K562 (cell line): ENCODE measurements at places on chromosomes 2 and 18.

- no peak for DNase-seq
- no peak overlapping the region for H3K4me3 ChIP-seq
- H3K36me3 ChIP-seq, result no peaks in the 10 kb centered on the region
- no peaks in the 10 kb centered on the region for H3K4me1 ChIP-seq
- no peak overlapping the region for H3K27ac ChIP-seq
Observed at GRCh38 chr2:162265666-162266459, 22.6 kb upstream of the FAP start.

GRCh38 chr2:129934044-129934822 is 45.2 kb upstream of the RAB6C start:
- peaks cover 12% of the 10 kb centered on the region for H3K27me3 ChIP-seq
- H3K4me1 ChIP-seq, result no peaks in the 10 kb centered on the region
- H3K4me3 ChIP-seq, result no peak overlapping the region
- H3K27ac ChIP-seq, result no peak overlapping the region

GRCh38 chr2:219362524-219363164 is 25.1 kb downstream of the DNPEP start:
- H3K4me3 ChIP-seq, result no peak overlapping the region
- no peak for DNase-seq
- peaks cover 10% of the 10 kb centered on the region for H3K27me3 ChIP-seq

GRCh38 chr2:28168376-28168775 is 224.3 kb upstream of the FOSL2 start:
- no peaks in the 10 kb centered on the region for H3K27me3 ChIP-seq
- H3K27ac ChIP-seq, result no peak overlapping the region
- H3K4me3 ChIP-seq, result no peak overlapping the region
- no peaks in the 10 kb centered on the region for H3K36me3 ChIP-seq
- no peak for DNase-seq
- H3K4me1 ChIP-seq, result no peaks in the 10 kb centered on the region

DNA sequence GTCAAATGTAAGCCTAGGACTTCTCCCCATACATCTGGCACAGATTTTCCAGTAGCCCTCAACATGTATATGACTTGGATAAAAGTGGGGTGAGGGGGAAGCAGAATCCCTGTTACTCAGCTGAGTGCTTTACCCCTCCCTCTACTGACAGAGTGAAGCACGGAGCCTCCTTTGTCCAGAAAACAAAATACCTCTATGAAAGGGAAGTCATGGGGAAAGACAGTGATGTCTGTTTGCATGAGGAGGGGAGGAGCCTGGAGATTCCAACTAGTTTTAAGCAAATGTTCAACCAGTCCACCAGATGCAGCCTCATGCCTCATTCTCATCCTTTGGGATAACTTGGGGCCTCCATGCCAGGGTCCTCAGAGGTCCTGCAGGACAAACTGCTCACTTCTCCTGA is 203.9 kb downstream of the SMAD2 start:
- H3K4me1 ChIP-seq, result no peaks in the 10 kb centered on the region
- no peak overlapping the region for H3K27ac ChIP-seq
- no peak overlapping the region for H3K4me3 ChIP-seq
- no peaks in the 10 kb centered on the region for H3K27me3 ChIP-seq
- DNase-seq, result no peak

DNA sequence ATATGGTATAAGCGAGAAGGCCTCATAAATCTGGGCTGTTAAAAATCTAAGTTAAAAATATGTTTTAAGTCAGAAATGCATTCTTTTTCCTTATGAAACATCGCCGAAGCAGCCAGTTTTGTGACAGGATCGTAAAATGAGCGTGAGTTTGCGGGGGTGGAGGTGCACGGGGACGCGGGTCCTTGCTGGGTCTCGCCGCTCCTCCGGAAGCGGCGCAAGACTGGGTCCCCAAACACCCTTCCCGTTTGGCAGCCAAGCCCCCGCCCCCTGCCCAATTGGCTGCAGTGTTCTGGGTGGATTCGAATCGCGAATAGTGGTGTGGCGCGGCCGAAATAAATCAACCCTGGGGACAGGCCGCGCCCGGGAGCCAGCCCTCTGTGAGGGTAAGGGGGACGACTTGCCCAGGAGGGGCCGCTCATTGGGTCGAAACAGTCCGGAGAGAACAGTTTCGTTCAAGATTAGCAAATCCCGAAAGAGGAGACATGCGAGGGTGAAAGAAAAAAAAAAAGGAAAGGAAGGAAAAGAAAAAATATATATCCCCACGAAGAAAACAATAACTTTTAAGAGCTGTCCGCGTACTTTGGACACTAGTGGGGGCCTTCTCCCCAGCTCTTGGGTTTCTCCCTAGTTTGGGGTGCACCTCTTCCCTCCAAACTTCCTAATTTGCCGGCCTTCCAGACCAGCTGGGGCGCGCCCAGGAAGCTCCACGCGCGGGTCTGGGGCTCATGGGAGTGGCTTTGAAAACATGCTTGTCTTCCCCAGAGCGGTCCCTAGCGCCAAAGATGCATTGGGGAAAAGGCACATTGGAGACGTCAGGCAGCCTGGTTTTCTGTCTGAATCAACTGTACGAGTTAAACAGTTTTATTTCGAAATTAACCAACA is 3.1 kb upstream of the GATA6 start:
- H3K36me3 ChIP-seq, result no peaks in the 10 kb centered on the region
- no peak for DNase-seq
- peaks cover 59% of the 10 kb centered on the region for H3K27me3 ChIP-seq
- H3K27ac ChIP-seq, result no peak overlapping the region
- no peak overlapping the region for H3K4me3 ChIP-seq

DNA sequence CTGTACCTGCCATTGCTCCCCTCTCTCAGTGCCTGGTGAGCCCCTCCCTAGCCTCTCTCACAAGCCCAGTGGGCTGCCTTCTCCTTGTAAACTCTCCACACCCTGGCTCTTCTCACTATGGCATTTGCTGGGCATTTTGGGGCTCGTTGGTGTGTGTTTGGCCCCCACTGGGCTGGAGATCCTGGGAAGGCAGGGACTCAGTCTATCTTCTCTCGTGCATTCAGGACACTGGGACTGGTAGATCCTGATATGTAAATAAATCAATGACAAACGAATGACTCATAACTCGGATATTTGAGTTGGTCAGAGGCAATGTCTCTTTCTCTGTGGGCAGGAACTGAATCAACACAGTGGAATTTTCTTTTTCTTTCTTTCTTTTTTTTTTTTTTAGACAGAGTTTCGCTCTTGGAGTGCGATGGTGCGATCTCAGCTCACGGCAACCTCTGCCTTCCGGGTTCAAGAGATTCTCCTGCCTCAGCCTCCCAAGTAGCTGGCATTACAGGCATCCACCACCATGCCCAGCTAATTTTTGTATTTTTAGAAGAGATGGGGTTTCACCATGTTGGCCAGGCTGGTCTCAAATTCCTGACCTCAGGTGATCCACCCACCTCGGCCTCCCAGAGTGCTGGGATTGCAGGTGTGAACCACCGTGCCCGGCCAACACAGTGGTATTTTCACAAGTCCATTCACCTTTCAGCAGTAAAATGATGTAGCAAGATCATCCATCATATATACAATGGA is 144.6 kb upstream of the SPRED2 start:
- peaks cover 2% of the 10 kb centered on the region; the same call in 1 of the 2 replicates for H3K4me1 ChIP-seq

GRCh38 chr18:12516049-12516630 is 108.4 kb downstream of the PRELID3A start:
- no peaks in the 10 kb centered on the region for H3K27me3 ChIP-seq
- H3K4me1 ChIP-seq, result 0 out of 3 replicates have a peak, but pooled peaks cover 8% of the 10 kb centered on the region
- no peak overlapping the region for H3K4me3 ChIP-seq
- peak overlapping the region; percentile 17; the same call in 1 of the 3 replicates for H3K27ac ChIP-seq
- no peak for DNase-seq
- no peaks in the 10 kb centered on the region for H3K36me3 ChIP-seq

DNA sequence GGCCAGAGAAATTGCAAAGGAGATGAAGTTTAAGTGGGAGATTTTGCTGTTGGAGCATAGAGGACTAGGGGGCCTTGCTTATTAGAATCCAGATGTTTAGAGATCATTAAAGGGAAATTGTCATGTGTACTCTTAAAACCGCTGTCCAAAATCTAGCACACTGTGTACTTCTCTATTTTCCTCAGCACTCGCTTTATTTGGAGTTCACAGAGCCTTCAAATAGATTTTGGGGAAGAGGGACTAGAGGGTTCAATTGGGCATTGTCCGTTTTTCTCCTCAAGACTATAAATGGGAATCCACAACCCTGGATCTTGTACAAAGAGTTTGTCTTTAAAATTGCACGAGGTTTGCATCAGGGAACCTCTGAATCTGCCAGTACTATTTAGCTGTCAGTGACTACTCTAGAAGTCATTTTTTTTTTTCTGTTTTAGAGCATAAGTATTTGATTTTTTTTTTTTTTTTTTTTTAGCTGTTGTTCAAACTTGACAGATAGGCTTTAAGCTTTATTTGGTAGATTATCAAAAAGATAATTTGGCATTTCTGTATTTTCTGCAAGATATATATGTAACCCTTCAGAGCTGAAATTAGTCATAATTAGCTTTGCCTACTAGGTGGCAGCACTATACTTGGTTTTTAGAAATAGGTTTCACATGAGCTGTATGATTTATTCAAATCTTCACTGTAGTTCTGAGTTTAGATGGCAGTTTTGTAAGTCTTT is 14.2 kb downstream of the PMS1 start:
- peaks cover 65% of the 10 kb centered on the region for H3K36me3 ChIP-seq
- no peaks in the 10 kb centered on the region for H3K4me1 ChIP-seq
- H3K4me3 ChIP-seq, result no peak overlapping the region
- no peak for DNase-seq
- H3K27ac ChIP-seq, result no peak overlapping the region
